ENCODE measurements at places on chromosomes 4 and X.
A peak's percentile ranks its signal among the peaks of the same experiment; 100 is the strongest.

GRCh38 chr4:157713342-157713741 lies 459.5 kb downstream of the GASK1B start:
- no peak for DNase-seq

DNA sequence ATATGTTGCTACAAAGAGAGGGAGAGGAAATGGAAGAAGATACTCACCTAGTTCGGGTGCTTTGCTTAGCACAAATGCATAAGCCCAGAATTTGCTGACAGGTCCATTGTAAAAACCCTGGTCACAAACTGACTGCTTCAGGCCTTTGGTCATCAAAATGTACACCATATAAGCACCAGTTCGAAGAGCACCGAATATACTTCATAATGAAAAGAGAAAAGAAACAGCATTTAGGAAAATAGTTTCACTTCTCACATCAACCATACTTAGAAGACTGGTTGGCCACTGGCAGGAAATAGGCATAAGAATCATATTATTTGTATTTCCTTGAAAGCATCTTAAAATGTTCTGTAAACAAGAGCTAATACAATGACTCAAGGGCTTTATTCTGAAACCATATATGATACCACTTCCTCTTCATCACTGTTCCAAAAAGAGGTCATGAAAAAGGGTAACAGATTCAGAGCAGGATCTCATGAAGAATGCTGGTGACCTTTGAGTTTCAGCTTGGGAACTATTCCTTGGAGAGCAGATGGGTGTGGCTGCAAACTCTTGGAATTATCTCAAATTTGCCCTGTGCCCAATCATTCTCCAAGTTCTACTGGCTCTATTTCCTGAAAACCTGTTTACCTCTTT lies 138.7 kb downstream of the ELOVL6 start:
- no peak for DNase-seq

GRCh38 chr4:82754513-82755165 lies 44.0 kb downstream of the SCD5 start:
- DNase-seq: no peak

DNA sequence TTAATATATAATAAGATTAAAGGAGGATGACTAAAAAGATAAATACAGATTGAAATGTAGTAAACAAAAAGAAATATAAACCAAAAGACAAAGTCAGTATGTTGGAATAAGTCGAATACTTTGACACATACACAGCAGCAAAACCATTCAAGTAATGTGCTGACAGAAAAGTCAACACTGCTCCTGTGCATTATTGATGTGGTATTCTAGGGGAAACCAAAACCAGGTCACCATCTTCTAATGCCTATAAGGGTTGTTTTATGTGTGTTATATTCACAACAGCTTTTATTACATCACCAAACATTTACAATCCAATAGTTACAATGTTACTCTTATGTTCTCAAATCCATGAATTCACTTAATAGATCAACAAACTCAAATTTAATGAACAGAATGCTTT lies 111.8 kb upstream of the DKK2 start:
- no peak for DNase-seq

- DNase-seq: no peak
Measured at GRCh38 chr4:108878806-108879205, 116.0 kb upstream of the ETNPPL start.

GRCh38 chr4:25896776-25897539 lies 17.1 kb upstream of the SMIM20 start:
- no peak for DNase-seq

DNA sequence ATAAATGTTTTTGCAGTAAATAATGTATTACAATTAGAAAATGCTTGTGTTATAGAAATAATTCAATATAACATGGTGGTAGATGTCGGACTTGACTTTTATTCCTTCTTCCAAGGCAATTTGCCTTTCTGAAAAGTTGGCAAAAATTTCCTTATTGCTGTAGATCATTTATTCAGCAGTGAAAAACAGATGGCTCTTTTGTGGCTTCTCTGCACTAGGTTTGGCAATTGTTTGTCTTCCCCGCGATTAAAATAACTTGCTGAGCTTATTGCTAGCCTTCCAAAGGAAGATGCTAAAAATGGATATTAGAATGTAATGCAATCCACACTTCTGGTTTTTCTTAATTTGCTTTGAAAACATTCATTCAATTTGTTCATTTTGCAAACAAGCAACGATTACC lies 1977.9 kb upstream of the ADGRL3 start:
- no peak for DNase-seq

- DNase-seq: no peak
Measured at GRCh38 chr4:109912706-109913595, at the start of gene EGF. TSS of gene EGF (plus strand) at chr4:109912883. CDS start at chr4:109913336, 453 bp downstream.

GRCh38 chr4:55399581-55399980 lies 3.8 kb downstream of the TMEM165 start:
- DNase-seq: no peak

GRCh38 chr4:175944126-175944910 lies 121.3 kb upstream of the WDR17 start:
- DNase-seq: no peak

- no peak for DNase-seq
Measured at GRCh38 chrX:13778916-13779315, 38.0 kb downstream of the GPM6B start.

GRCh38 chrX:129654652-129655546 lies at the start of gene APLN:
TSS of gene APLN (minus strand) at chrX:129654956. CDS start at chrX:129654630, 326 bp downstream.
- DNase-seq: no peak

- DNase-seq: no peak
Measured at GRCh38 chrX:32370456-32371205, 840.7 kb downstream of the DMD start.

DNA sequence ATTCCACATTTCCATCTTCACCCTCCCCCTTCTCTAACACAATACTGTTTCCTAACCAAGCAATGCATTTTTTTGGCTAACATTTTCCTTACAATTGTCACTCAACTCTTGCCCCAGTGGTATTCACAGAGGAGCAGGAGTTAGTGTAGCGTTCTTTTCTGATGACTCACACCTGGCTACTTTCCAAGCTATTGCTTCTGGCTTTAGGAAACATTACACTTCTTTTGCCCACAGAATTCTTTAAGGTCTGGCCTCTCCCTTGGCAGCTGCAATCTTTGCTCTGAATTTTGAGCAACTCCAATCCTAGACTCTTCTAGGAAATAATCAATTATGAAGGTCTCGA lies 27.5 kb upstream of the PDGFC start:
- peak; percentile 85 for DNase-seq

GRCh38 chr4:109846395-109847098 lies 1.4 kb upstream of the LRIT3 start:
- no peak for DNase-seq

DNA sequence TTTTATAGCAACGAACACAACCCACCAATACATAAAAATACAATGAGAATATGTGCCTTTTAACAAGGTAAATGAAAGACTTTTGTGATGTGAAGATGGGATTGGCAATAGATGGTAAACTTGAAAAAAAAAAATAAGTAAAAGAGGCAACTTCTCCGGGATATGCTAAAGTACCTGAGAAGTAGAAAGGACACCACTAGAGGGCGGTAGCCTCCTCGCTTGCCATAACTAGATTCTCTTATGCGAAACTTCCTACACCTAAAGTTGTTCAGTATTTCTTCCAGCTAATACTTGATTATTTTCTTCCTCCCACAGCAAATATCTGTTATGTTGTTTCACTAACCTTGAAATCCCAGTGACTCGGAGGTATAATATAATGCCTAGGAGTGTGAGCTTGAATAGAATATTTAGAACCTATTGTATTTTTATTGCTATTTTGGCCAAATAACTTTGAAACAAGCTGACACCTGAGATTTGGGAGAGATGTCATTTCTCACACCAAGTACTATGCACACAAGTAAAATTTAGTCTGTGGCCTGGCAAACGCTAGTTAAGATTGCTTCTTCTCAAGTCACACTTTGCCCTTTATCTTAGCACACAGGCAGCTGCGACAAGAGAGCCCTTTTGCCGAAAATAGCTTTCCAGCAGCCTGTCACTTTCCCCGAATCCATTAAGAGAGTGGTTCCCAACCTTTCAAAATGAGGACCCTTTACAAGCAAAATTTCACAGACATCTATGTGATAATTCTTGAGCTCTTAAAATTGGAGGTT lies 44.9 kb upstream of the PDLIM5 start:
- peak; percentile 67 for DNase-seq

- no peak for DNase-seq
Measured at GRCh38 chr4:115233600-115233999, 120.2 kb upstream of the NDST4 start.

DNA sequence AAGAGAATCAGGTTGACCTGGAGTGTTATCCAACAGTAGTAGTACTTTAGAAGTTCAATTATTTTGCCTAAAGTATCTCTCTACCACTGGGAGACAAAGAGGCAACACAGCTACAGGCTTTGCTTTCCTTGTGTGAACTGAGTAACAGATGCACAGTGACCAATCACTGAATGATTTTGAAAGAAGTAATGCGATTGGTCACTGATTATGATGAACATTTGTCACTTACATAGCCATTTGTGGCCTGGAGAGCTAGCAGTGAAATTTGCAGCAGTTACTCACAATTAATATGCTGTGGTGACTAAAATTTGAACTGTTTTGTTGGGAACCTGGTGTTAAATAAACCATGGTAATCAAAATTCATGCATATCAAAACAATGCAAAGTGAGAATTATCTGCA lies 508.7 kb upstream of the DIPK2B start:
- DNase-seq: no peak

DNA sequence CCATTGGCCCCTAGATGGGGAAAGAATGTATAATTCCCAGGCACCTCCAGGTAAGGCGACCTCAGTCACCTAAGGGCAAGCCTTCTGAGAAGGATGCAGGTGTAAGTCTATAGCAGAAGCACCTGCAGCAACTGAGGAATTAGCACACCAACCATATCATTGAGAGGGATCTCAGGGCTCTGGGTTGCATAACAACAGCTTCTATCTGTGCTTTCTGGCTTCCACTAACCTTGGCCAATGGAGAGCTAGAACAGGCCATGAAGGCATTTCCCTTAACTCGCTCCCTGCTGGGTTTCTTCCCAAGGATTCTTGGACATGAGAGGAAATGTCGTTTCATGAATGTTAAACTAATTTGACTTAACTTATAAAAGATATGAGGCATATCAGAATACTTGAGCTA lies 177.8 kb upstream of the GK2 start:
- no peak for DNase-seq

GRCh38 chr4:139603576-139604410 lies 47.8 kb upstream of the SETD7 start:
- DNase-seq: peak; percentile 53

GRCh38 chr4:1333256-1333655 lies 13.8 kb upstream of the UVSSA start:
- no peak for DNase-seq
